Posterior cingulate gyrus (tissue), 11 donors: ENCODE measurements at places on chromosomes 5 and 9.

DNA sequence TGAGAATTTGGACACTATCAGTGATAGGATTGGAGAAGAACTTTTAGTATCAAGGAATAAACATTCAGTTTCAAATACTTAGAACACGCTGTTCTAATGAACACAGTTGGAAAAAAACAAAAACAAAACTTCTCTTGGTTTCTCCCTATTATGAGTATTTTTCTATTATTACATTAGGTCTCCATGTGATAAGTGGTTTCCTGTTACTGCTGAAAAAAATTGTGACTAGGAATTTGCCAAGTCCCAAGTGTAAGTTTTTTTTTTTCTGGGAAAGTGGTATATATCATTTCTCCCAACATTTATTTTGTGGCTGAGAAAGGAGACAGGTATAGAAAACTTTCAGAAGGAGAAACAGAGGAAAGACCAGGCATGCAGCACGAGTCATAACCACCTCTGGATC lies 41.1 kb downstream of the PCSK1 start:
- no peak for DNase-seq

- no peak for DNase-seq
Measured at GRCh38 chr5:125033602-125034001, 287.2 kb upstream of the ZNF608 start.

DNA sequence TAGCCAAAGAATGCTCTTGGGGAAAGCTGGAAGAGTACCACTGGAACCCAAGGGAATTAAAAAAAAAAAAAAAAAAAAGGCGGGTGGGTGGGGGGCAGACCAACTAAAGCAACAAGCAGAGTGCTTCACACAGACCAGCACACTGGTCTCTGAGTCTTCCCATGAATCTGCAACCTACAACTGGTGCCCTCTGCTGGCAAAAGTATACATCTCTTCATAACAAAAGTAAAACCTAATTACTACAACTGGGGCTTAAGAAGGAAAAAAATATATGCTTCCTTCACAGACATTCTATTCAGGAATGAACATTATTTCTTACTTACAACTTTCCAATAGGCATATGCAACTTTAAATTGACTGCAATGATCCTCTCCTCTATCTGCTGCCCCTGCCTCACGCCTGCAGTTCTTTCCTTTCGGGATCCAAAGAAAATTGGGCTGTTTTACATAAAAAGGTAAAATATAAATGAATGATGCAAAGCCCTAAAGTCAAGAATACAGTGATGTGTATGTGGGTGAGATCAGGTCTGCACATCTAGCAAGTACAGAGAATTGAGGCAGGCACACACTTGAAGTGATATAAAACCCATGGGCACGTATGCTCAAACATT lies 7.2 kb upstream of the KLHL3 start:
- DNase-seq: no peak

DNA sequence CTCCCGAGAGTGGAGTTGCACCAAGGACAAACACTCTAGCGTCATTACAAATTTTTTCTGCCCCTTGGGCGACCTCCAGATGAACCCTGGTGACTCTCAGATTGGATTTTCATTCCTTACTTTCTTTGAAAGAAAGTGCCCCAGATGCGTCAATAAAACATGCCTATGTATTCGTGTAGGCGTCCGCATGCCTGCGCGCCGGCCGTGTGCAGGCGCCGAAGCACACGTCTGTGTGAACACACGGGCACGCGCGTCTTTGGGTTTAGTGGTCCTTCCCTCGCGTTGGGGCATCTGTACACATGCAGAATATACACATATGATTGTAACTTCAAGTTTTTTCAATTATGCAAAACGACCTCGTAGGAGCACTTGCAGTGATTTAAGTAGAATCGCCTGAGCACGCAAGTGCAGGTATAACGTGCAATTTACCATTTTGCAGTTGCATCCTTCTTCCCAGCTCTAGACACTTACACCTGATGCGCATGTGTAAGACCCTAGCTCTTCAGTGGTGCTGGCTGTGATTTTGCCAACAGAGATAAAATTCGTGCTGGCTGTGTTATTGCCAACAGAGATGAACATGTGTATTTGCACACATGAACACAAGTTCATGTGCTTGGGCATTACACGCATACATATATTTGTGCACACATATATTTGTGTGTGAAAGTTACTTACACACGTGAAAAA lies 1.9 kb upstream of the LHX2 start:
- DNase-seq: no peak

GRCh38 chr5:143244990-143245389 lies 158.5 kb downstream of the NR3C1 start:
- DNase-seq: no peak

DNA sequence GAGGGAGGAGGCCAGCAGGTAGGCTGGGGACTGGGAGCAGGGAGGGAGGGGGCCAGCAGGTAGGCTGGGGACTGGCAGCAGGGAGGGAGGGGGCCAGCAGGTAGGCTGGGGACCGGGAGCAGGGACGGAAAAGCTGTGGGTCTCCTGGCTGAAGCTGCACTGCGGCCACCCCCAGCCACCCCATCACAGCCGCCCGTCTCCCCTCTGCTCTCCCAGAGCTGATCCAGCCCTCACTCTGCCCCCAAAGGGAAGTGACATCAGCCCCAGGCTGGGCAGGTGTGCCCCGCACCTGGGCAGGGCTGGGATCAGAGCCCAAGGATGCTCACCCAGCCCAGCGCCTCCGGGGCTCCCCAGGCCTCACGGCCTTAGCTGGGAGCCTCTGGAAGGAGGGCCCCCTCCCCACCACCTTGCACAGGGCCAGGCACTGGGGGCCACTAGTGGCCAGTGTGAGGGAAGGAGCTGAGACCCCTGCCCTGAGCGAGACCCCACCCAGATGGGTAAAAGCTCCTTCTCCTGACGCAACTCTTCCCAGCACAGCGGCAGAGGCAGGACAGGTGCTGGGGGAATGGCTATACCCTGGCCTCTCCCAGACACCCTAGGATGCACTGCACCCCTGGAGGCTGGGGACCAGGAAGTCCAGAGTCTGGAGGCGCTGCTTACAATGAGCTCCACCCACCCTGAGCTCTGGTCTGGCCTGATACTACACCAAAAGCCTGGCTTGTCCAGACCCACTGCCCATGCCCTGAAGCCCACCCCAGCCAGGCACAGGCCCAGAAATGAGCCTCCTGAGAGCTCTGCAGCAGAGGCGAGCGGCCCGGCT lies 11.6 kb downstream of the AGPAT2 start:
- no peak for DNase-seq

GRCh38 chr5:53490747-53491146 lies 10.3 kb downstream of the FST start:
- no peak for DNase-seq

DNA sequence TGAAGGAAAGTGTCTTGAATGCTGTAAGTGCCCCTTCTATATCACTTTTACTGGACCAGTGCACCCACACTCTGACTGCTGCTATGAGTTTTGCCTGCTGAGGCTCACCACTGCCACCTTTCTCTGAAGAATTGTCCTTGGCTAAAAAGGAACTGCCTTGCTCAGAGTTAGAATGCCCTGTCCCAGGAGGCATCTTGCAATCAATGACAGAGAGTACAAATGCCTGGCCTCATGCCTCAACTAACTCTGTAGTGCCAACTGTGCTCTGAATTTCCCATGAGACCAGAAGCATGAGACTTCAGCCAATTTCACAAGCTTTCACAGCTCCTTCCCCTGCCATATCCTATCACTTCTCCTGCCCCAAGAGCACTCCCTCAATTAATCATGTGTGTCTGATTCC lies 569.7 kb downstream of the ZNF608 start:
- DNase-seq: no peak

DNA sequence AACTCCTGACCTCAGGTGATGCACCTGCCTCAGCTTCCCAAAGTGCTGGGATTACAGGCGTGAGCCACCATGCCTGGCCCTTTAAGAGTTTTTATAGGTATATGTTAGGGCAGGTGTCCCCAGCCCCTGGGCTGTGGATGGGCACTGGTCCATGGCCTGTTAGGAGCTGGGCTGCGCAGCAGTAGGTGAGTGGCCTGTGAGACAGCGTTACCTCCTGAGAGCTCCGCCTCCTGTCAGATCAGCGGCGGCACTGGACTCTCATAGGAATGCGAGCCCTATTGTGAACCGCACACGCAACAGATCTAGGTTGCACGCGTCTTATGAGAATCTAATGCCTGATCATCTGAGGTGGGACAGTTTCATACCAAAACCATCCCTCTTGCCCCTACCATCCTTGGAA lies 173.4 kb downstream of the GOLPH3 start:
- no peak for DNase-seq

DNA sequence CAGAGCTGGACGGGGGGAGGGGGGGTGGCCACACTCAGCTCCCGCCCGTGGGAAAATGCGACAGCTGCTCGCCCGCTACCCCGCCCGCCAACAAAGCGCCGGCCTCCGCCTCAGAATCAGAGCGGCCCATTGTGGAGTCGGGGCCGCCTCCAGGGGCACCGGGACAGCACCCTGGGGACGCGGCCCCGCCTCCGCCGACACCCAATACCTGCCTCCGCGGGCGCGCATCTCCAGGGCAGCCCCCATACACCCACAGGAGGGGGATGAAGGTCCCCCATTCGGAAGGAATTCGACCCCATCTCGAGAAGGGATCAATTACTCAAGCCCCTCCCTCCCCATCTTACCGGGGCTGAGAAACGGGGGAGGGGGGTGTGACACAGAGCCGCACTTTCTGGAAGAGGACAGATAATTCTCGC lies 1.3 kb downstream of the NOTCH1 start:
- peak; percentile 82 for DNase-seq

DNA sequence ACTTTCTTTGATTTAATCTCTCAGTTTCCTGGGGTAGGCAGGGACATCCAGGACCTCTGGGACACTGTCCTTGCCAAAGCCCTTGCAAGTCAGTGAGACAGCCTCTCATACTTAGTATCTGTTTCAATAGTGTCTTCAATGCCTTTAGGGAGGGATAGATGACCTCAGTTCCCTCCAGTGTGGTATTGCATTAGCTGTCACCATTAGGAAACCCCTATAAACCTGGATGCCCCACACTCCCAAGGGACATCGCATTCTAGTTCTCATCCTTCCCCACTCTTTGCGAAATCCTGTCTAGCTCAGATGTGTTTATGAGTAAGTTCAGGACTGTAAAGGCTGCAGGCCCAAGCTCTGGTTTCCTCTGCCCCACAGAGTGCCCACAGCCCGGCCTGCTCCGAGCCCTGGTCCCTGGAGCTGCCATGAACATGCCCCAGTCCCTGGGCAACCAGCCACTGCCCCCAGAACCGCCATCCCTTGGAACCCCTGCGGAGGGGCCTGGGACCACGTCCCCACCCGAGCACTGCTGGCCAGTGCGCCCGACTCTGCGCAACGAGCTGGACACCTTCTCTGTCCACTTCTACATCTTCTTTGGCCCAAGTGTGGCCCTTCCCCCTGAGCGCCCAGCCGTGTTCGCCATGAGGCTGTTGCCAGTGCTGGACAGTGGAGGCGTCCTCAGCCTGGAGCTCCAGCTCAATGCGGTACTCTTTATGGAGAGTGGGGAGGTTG lies 13.2 kb downstream of the TMEM8B start:
- no peak for DNase-seq

DNA sequence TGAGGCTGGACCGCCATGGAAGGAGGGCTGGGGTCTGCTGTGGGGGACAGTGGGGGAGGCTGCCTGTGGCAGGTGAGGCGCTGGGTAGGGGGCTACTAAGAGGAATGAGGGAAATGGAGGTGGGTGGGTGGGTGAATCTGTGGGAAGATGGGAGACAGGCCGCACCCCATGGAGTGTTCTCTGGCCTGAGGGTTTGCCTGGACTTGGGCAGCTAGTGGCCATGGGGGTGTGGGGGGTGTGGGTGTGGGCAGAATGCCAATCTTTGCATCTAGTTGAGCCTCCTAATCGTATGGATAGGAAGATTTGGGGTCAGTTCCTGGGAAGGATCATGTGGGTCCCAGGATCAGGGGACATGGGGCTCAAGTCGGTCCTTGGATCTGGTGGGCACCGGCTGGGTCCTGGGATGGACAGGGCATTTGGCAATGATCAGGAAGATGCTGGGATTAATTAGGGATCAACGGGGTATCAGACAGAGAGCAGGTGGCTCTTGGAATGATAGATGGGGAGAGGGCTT lies 518 bp downstream of the ZDHHC12 start:
- no peak for DNase-seq

GRCh38 chr5:159337016-159337955 lies 7.0 kb upstream of the IL12B start:
- DNase-seq: no peak

GRCh38 chr5:148811756-148812155 lies 14.7 kb upstream of the ADRB2 start:
- DNase-seq: no peak

GRCh38 chr5:68653471-68653870 lies 437.9 kb downstream of the PIK3R1 start:
- no peak for DNase-seq

DNA sequence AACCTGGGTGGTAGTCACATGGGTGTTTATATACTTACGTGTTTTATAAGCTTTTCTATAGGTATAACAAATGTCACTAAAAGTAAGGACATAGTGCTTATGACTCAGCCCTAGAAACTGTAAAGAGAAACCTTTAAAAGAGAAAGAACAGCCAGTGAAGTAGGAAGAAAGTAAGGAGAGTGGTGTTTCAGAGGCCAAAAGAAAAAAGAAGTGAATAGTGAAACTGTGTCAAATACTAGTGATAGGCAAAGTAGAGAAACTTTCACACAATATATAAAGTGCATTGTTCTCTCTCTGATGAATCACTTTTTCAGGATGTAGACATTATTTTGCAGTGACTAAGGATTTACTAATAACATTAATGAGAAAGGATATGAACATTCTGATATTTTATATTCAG lies 74.2 kb upstream of the SUSD1 start:
- DNase-seq: no peak

- DNase-seq: no peak
Measured at GRCh38 chr5:28077291-28078240, 1039.2 kb upstream of the CDH9 start.

GRCh38 chr9:127133739-127134167 lies 11.3 kb upstream of the ANGPTL2 start:
- DNase-seq: peak; percentile 59

DNA sequence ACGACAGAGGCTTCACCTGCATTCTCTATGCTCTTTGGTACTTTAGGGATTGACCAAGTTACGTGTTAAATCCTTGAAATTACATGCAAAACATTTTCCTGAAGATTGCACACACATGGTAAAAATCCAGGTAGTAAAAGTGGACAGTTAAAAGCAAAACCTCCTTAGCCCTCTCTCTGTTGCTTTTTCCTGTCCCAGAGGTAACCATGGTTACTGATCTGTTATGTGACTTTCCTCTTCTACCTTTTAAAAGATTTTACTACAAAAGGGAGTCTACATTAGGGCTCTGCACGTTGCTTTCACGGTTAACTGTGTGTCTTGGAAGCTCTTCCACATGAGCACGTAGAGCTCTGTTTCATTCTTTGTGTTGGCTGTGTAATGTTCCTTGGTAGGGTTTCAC lies 97.0 kb downstream of the PPARGC1B start:
- no peak for DNase-seq
